ENCODE measurements at places on chromosomes 5 and 9. TPM values are rescaled to one million over a fixed set of nuclear protein-coding genes. Genes with fewer than 3 reads are reported as not detected.

GRCh38 chr5:124453221-124454051 is 293.0 kb downstream of the ZNF608 start:
- no peak overlapping the region for H3K27ac ChIP-seq
- no peaks in the 10 kb centered on the region for H3K36me3 ChIP-seq
- DNase-seq, result no peak
- peaks cover 8% of the 10 kb centered on the region for H3K4me1 ChIP-seq
- no peak overlapping the region for H3K4me3 ChIP-seq

GRCh38 chr9:33304362-33304761 is 14.0 kb downstream of the NFX1 start:
- peaks cover 16% of the 10 kb centered on the region for H3K4me1 ChIP-seq
- no peak overlapping the region for H3K4me3 ChIP-seq
- DNase-seq, result no peak
- H3K36me3 ChIP-seq, result peaks cover 44% of the 10 kb centered on the region
- H3K27me3 ChIP-seq, result no peaks in the 10 kb centered on the region

DNA sequence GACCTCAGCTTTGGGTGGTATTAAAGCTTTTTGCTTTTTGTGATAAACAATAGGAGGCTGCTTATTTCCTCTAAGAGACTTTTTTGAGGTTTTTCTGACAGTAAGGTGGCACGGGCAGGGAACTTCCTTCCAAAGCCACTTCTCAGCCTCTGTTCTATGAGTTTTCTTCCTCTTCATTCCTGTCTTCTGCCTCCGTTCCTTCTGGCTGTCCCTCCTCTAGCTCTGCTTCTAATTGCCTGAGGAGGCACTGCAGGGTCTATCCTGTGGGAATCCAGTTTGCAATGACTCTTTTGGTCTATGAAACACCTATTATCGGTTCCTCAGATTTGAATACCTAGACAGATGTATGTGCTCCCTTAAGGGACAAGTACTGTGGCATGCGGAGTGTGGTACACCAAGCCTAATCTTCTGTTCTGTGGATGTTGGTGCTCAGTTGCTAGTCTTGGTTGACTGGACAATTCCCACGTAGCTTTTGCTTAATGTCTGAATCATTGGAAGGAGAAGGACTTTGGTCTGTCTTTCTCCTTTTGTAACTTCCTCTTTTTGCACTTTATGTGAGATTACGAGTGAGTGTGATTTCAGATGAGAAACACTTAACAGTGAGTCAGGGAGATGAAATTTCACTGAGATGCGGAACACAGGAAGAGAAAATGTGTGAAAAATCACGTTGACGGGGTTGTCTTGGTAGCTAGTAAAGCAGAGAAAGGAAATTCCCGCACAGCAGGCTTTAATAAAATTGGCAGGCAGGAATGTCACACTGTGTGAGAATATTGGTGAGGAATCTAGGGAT is 305.2 kb downstream of the EFNA5 start:
- no peak for DNase-seq
- no peaks in the 10 kb centered on the region for H3K36me3 ChIP-seq
- H3K4me3 ChIP-seq, result no peak overlapping the region
- H3K4me1 ChIP-seq, result no peaks in the 10 kb centered on the region
- peaks cover 3% of the 10 kb centered on the region for H3K27me3 ChIP-seq
- H3K27ac ChIP-seq, result no peak overlapping the region

- no peaks in the 10 kb centered on the region for H3K36me3 ChIP-seq
- H3K4me1 ChIP-seq, result peaks cover 20% of the 10 kb centered on the region
- no peak overlapping the region for H3K27ac ChIP-seq
- no peak for DNase-seq
Observed at GRCh38 chr9:4489562-4489918, 728 bp upstream of the SLC1A1 start.

NTNG2 gene
- total RNA-seq, result 3.8 TPM

LPAR1 gene
- not detected for total RNA-seq

BARHL1 gene
- total RNA-seq, result not detected

ARHGEF28 gene
- total RNA-seq, result not detected

FOXD4L5 gene
- 0.23 TPM for total RNA-seq
